ENCODE measurements at places on chromosomes 7 and 10.

GRCh38 chr7:46007194-46007593, 86.1 kb upstream of the IGFBP3 start:
- no peak for DNase-seq

GRCh38 chr7:98200364-98200763, 10.9 kb upstream of the BHLHA15 start:
- DNase-seq = no peak

GRCh38 chr10:74728225-74728624, 98.2 kb upstream of the KAT6B start:
- DNase-seq = no peak

DNA sequence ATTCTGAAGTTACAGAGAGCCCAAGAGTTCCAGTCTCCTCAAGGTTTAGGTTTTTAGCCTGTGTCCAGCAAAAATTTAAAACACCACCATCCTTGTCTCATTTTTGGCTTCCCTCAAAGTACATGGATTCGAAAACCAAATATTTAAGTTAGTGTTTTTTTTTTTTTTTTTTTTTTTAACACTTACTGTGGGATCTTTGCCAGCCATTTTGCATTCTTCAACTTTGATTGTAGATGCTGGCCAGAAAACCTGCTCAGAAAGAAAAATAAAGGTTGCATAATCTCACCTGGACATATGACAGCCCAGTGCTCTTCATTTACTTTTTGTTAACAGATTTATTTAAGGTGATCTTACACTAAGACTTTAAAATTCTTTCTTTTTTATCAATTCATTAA, 91.6 kb downstream of the SEMA3C start:
- no peak for DNase-seq

- no peak for DNase-seq
Observed at GRCh38 chr10:52951824-52952223, 179.2 kb upstream of the MBL2 start.

DNA sequence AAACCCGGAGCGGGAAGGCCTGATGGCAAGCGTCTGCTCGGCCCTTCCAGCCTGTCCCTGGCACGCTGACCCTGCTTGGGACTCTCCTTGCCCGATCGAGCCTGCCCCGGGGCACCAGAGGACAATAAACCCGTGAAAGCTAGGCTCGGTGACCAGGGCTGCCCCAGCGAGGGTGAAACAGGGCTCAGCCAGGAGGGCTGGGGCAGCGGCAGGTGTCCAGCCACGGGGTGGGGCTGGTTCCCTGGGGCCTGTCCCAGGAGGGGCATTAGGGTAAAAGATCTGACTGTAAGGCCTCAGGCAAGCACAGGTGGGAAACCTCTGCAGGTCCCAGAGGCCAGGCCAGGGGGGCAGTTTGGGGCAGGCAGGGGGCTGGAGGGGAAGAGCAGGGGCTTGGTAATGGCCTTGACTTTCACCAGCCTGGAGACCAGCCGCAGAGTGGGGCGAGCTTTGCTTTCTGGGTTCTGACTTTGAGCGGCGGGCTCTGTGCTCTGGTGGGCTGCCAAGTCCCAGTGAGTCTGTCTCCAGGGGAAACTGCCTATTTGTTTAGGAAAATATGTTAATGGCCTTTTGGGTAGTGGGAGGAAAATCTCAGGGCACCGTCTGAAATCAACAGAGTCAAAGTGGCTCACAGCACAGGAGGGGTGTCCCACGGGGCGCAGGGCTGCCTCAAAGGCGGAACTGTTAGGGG, 68.2 kb upstream of the INPP5A start:
- no peak for DNase-seq

- DNase-seq = no peak
Observed at GRCh38 chr7:134184767-134185166, 57.6 kb downstream of the LRGUK start.

DNA sequence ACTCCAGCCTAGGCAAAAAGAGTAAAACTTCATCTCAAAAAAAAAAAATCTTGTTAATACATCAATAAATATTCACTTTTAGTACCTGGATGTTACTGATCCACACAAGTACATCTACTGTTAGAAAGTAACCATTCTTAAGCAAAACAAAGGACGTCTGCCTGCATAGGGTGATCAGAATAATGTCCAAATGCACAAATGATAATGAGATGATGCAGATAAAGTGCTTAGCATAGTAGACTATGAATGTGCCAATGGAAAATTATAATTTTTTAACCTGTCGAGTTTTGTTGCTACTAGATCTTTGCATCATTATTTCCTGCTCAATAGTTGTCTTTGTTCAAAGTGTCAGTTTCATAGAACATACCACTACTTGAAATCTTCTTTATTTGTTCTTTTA, 109.6 kb upstream of the IMMP2L start:
- DNase-seq = no peak

- no peak for DNase-seq
Observed at GRCh38 chr10:69332278-69333010, 54.1 kb downstream of the HK1 start.

DNA sequence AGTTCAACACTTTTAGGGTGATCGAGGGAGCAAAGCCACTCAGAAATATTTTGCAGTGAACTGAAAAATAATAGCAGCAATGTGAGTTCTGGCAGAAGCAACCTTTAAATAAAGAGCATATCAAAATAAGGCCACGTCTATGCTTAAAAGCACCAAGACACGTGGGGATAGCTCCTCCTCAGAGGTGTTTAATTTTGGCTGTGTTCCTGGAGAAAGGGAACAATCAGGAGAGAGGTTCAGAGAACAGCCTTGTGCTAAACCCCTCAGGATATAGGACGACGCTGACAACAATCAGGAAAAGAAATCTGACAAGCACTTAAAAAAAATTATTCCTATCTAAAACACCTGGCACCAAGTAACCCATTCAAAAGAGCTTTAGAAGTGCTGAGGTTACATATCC, 471.9 kb upstream of the CELF2 start:
- DNase-seq = no peak

DNA sequence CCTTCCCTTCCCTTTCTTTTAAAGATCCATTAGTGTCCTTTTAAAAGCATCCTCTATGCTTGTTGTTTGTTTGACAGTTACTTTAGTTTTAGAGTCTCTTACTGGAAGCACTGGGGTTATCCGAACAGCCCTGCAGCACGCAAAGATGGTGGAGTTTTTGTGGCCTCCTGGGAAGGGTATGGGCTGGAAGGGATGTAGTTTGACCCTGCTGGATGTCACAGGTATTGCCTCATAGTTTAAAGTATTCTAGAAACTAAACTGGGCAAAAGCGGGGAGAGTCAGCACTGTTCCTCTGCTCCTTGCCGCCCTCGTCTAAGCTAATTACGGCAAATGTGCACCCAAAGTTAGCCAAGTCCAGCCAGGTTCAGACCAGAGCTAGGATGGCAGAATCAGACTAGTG, 35.8 kb upstream of the GNAI1 start:
- DNase-seq = no peak

DNA sequence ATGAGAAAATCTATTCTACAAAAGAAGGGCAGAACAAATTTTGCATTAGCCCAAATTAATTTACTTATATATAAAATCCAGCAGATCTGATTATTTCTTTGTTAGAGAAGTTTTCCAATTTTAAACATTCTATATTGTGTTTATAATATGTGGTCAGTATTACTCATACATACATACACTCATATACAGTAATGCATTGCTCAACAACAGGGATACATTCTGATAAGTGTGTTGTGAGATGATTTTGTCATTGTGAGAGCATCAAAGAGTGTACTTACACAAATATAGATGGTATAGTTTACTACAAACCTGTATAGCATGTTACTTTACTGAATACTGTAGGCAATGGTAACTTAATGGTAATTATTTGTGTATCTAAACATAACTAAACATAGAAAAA, 239.6 kb upstream of the ETV1 start:
- no peak for DNase-seq

DNA sequence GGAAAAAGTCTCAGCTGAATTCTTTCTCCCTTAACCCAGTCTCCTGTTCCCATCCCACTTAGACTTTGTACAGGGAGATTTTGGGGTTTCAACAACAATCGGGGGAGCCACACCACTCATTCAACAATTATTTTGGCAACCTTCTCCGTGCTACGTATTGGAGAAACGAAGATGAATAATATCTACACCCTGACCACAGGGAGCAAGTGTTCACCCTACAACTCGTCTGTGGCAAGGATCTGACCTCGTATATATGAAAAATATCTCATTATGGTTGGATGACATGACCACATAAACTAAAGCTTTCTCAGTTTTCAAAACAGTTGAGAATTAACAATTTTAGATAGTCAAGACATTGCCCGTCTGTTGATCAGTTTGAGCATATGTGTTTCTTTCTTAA, 302.1 kb downstream of the CACNA2D1 start:
- DNase-seq = no peak

- DNase-seq = no peak
Observed at GRCh38 chr7:116465125-116465524, 34.4 kb upstream of the CAV2 start.

GRCh38 chr10:64773357-64773756, 1252.2 kb downstream of the REEP3 start:
- no peak for DNase-seq

GRCh38 chr7:151198945-151199848, 11.1 kb downstream of the H2BK1 start:
- DNase-seq = no peak

GRCh38 chr10:132571650-132572544, 34.3 kb downstream of the INPP5A start:
- no peak for DNase-seq

- no peak for DNase-seq
Observed at GRCh38 chr10:69904533-69904932, 102.8 kb downstream of the COL13A1 start.

DNA sequence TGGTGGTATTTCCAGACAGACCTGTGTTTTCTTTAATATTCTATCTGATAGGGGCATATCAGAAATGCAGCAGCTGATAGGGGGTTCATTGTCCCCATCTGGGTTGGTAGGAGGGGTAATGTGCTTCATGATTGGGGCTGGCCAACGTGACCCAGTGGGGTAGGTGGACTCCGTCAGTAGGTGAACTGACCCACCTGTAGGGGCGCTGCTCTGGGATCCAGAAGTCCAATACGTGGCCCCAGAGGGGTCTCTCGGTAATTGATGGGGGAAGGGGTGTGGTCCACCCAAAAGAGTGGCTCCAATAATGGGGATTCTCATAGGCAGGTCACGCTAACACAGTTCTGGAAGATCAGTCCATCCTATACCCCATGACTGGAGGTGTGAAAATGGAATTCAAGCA, 112.0 kb downstream of the PRLHR start:
- DNase-seq = no peak

DNA sequence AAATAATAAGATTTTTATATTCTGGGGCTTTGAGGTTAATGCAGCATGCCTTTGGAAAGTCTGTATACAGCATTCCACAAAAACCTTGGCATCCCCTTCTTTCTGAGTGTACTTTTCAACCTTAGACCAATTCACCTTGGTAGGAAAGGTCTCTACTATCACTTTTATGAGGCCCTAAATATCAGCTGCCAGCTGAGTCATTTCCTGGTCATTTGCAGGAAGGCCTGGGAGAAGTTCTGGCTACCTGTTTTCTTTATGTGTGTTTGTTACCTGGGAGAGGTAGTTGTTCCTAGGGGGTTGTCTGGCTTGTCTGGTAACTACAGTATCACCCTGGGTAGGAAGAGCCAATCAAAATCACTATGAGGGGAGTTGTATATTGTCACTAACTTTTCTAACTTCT, 4.1 kb downstream of the SPAM1 start:
- peak; percentile 47 for DNase-seq

- peak; percentile 50 for DNase-seq
Observed at GRCh38 chr10:126598009-126598408, 72.5 kb downstream of the C10orf90 start.
